Stimulated activated CD4-positive, alpha-beta T cell treated with anti-CD3 and anti-CD28 coated beads, Interleukin-1b, Interleukin-23, amount 100 ng/mL, for 1 hour (primary cell): ENCODE measurements at places on chromosomes 6 and 20.

GRCh38 chr6:140017470-140017869, 643.0 kb upstream of the CITED2 start:
- no peak for DNase-seq

DNA sequence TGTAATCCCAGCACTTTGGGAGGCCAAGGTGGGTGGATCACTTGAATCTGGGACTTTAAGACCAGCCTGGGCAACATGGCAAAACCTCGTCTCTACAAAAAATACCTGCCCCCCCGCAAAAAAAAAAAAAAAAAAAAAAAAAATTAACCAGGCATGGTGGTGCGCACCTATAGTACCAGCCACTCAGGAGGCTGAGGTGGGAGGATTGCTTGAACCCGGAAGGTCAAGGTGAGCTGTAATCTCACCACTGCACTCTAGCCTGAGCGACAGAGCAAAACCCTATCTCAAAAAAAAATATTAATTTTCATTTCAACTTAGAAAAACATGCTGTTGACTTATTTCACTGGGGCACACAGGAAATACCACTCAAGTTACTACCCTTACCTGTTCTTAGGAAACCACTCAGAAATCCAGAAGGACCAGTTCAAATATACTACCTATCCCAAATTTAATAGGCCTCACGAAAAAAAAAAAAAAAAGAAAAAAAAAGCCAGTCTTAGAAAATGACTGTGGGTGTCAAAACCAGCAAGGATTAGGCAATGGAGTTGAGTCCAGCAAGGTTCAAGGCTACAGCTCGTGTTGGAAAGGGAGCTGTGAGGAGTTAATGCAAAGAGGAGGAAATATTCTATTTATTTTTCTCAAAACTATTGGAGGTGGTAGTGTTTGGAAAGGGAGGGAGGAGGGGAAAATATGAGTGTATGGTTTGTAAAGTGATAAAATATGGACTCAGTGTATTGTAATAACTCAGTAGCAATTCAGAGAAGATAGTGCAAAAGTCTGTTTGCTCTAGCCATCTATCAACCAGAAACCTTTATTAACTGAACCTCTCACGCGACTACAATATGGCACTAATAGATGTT, 33.9 kb upstream of the PIM1 start:
- no peak for DNase-seq

DNA sequence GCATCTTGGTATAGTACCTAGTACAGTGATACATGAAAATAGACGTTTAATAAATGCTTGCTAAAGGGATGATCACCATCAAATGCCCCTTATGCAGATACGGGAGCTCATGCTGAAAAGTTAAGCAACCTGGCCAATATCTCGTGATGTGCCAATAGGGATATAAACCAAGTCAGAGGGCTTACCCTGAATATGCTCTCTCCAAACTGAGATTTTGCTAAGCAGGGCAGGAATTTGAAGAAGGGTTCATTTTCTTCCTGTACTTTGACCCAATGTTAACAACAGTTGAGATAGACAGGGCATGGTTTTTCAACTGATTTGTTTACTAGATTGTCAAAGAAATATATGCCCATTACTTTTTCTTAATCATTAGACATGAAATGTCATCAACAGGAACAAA, 219.3 kb upstream of the PREP start:
- DNase-seq = no peak

- DNase-seq = no peak
Observed at GRCh38 chr6:33933101-33933500, 129.3 kb upstream of the MLN start.

DNA sequence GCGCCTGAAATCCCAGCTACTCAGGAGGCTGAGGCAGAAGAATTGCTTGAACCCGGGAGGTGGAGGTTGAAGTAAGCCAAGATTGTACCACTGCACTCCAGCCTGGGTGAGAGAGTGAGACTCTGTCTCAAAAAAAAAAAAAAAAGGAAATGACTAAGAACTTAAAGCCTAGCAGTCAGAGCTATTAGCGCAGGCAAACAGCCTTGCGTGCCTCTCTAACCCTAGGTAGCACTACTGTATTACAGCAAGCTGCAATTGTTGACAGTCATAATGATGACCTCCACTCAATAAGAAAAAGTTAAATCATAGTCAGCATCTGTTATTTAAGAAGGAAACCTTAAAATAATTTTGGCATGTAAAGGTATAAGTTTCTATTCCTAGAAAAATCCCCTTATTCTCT, 14.4 kb downstream of the GSS start:
- DNase-seq = no peak

- DNase-seq = no peak
Observed at GRCh38 chr20:37907677-37908401, 4.9 kb downstream of the VSTM2L start.

DNA sequence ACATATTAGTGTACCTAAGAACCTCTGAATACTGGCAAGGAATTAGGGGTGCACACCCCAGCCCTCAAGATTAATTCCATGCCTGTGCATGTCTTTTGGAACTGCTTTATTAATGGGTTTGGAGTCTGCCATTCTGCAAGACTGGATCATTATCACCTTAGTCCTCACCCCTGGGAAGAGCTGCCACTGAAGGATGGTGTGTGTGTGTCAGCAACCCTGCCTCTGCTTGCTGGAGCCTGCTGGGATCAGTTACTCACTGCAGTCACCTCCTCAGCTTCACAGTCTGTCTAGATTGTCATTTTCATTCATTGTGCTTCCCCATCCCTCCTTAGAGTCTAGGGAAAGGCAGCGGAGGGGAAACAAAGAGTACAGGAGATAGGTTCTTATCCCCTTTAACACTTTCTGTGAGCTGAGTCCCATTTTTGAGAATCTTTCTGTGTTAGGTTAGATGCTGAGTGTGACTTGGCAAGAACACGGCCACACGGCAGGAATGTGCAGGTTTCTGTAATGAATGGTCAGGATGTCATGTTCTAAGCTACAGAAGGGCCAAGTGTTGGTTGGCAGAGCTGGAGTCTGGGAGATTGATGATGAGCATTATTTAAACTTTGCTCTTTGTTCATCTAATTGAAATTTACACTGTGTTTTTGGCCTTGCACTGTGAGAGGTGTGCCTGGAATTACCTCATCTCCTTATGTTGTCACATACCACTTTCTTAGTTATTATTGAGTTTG, 21.1 kb downstream of the GHRH start:
- no peak for DNase-seq

DNA sequence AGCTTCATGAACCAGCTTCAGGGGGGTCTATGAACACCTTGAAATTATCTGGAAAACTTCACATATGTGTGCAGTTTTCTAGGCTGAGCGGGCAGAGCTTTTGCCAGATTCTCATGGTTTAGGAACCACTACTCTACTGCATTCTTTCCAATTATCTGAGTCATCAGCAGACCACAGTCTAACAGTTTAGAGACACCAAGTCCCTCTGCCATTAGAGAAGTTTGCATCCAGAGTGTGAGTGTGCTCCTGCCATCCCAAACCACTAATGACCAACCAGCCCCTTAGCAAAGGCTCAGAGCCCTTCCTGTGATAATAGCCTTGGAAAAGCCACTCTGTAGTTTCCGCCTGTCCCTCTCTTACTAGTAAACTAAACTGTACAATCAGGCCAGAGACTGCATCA, 96.8 kb downstream of the PHACTR1 start:
- DNase-seq = no peak

GRCh38 chr20:35269055-35269781, 8.7 kb downstream of the MMP24OS start:
- DNase-seq = no peak

DNA sequence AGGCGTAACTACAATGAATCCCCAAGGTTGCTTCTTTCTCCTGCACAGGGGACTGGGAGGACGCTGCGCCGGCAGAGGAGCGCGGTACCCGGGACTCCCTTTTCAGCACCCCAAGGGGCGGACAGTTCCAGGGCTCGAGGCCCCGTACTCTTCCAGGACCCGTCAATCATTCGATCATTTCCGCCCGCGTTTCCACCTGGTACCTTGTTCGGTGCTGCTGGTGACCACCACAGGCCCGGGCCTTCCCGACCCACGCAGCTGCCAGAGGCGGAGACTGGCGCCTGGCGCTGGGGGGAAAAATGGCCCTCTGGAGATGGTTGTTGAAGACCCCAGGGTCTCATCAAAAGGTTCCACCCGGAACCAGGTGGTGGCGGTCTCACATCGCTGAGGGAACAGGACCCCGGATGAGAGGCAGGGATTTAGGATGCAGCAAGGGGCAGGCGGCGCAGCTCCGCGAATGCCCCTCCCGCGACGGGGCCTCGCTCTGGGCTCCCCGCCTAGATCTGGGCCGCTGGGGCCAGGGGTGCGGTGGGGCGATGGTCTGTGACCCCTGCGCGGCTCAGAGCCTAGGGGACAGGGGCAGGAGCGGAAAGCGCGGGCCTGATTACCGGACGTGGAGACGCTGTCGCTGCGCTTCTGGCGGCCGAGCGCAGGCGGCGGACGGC, 744 bp downstream of the VSX1 start:
- DNase-seq = no peak

GRCh38 chr6:68633972-68634725, 933 bp upstream of the ADGRB3 start:
- no peak for DNase-seq

DNA sequence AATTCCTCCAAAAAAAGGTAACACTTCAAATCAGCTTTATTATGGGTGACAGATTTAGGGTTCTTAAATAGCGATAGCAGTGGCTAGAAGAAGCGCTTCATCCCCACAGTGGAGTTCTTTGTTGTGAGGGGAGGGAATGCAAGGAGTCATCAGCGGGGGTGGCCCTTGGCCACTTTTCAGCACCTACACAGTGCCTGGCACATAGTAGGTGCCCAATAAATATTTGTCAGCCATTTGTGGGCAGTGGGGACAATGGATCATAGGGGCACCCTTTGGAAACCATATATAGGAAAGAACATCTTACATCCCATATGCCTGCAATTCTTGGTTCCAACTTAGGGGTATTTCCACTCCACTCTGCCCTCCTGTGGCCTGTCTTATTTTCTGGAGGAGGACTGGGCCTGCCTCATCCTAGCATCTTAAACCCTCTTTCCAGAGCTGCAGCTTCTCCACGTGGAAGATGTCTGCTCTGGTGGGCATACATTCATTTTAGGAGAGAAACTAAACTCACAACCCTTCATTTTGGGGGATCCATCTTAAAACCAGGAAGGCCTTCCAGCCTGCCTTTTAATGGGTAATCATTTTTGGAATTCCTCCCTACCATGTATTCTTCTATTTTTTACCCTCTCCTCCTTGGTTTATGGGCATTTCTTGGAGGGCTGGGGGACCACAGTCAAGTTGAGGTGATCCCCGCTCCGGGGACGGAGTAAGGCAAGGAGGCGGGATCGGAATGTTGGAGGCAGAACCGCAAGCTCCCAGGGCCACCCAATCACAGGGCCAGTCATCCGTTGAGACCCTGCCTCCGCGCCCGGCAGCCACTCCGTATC, 2.6 kb upstream of the GPSM3 start:
- DNase-seq = no peak

DNA sequence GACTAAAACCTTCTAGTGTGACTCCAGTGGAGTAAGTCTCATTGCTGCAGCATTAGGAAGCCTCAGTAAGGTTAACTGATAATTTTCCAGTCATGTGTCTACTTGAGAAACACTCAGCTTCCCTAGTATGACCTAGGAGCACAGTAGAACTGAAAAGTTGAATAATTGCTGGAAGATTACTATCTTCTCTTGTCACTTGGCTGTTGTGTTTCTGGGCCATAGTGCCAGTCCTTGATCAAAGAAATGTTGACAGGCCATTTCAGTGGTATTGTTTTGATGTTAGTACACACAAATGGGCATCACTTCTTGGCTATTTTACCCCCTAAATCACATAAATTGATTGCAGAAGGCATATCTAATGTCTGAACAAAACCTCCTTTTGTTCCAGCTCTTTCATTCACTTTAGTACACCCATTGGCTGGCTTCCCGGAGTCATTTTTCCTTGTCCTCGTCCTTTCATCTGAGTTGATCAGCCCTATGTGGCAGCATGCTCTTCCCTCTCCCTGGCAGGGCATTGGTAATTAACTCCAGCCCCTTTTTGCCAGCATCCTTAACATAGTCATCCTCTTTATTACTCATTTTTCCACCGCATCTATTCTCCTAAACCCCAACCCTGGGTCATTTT, 6.0 kb downstream of the ENPP3 start:
- no peak for DNase-seq

- DNase-seq = no peak
Observed at GRCh38 chr6:37630281-37630799, 67.3 kb downstream of the MDGA1 start.

DNA sequence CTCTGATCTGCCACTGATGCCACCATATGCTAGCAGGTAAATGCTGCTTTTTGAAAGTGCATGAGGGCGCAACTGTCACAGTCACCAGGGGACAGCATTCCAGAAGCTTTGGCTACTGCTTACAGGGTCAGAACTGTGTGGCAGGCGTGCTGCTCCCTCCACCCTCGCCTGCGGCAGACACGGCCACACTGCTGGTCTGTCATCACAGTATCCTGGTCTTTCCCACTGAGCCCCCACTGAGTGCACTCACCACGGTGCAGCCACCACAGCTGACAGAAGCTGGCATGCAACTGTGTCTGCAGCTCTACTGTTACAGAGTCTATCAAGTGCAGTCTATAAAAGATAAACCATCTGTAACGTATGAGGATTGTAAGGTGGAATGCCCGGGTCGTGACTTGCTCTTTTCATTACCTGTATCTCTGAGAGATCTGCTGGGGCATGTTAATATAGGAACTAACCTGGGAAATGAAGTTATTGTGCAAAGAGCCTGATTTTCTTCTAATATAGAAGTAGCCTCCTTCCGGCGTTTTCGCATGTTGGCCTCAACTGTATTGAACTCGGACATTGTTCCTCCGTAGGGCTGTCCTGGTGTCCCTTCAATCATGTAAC, 24.5 kb downstream of the GCLC start:
- no peak for DNase-seq

GRCh38 chr20:33833333-33833732, 22.2 kb downstream of the CHMP4B start:
- no peak for DNase-seq

GRCh38 chr6:388202-388903, 3.2 kb upstream of the IRF4 start:
- no peak for DNase-seq

DNA sequence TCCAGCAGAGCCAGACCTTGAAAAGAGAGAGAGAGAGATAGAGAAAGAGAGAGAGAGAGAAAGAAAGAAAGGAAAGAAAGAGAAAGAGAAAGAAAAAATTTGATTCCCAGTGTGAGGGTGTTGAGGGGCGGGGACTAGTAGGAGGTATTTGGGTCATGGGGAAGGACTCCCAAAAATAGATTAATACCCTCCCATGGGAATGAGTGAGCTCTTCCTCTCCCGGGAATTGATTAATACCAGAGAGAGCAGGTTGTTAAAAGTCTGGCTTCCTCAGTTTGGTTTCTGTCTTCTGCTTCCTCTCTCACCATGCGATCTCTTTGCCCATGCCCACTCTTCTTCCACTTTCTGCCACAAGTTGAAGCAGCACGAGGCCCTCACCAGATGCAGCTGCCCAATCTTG, 28.8 kb upstream of the CFAP206 start:
- no peak for DNase-seq

GRCh38 chr6:158835616-158836221, 16.6 kb upstream of the EZR start:
- DNase-seq = no peak

DNA sequence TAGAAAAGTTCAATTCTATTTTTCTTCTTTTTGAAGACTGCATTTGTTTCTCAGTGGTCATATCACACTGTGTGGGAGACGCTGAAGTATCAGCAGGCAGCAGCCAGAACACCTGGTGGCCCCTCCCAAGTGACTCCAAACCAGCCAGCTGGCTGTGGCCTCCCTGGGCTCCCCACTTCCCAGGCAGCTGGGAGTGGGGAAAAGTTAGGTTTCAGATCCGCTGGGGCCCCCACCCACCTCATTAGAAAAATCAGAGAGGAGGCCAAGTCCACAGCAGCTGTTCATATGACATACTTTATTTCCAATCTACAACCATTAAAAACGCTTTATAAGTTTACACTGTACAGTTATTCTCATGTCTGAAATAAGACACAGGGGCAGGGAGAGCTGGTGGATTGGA, 3.6 kb upstream of the DSN1 start:
- no peak for DNase-seq
